ENCODE measurements at places on chromosomes 3 and 15.

GRCh38 chr3:87867001-87867400, 191.8 kb downstream of the CGGBP1 start:
- no peak for DNase-seq

GRCh38 chr3:194233150-194233549, 97.2 kb downstream of the HES1 start:
- DNase-seq = no peak

- no peak for DNase-seq
These were observed 515.4 kb upstream of the ZNF717 start for GRCh38 chr3:76300746-76301145.

DNA sequence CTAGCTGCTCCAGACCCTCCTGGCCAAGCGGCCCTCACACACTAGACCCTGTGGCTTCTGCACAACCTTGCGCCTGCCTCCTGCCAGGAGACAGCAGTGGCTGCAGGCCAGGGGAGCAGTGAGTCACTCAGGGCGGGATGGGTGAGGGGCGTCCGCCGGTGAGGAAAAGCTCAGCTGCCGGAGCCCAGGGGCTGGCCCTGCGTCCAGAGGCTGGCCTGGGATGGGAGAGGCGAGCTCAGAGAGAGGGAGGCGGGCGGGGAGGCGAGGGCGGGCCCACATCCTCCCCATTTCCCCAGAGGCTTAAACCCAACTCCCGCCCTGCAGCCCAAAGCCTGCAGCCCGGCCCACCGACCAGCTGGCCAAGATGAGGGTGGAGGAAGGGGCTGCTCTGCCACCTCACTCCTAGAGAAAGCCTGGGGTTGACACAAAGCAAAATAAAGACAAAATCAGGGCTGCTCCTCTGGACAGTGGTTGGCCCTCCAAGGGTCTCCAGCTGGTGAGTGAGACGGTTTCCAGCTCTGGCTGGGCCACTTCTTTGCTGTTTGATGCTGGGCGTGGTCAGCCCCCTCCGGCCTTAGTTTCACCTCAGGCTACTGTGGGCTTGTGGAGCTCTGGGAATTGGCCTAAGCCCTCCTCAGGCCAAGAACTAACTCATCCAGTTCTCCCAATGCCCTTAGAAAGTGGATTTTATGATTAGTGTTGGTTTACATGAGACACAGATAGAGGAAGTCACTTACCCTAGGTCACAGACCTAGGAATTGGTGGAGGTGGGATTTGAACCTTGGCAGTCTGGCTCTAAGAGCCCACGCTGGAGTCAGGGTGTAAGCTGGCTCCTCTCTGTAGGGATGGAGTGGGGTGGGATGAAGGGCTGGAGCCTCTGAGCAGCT, 50.6 kb downstream of the IQSEC1 start:
- DNase-seq = no peak

DNA sequence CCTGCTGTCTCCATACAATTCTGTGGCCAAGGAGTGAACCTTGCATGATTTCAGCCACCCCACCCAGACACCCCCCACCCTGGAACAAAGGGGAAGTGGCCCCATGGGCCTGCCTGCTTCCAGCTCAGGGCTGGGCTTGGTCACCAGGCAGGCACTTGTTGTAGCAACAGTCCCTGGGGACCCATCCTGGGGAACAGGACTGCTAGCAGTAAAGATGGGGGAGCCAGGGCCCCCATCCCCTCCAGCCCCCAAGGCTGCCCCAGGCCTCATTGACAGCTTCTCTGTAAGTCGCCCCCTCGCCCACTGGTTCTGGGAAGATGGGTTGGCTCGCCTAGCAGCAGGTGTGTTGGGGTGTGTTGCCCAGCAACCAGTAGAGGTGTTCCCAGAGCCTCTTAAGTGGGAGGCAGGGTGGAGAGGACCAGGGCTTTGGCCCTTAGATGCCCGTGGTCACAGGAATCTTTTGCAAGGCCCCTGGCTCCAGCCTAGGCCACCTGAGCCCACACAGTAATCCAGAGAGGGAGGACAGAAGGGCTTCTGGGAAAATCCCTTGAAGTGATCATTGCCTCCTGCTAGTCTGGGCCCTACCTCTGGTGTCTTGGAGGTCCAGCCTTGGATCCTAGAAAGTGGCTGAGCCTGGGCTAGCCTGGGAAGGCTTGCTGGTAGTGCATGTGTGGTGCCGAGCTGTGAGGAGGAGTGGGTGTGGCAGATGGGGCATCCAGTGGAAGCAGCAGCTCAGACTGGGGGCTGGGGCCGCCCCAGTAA, 48.9 kb downstream of the CYP11A1 start:
- no peak for DNase-seq

- no peak for DNase-seq
These were observed at the start of gene PTX3 for GRCh38 chr3:157436583-157437291. TSS of gene PTX3 (plus strand) at chr3:157436850. CDS start at chr3:157436934, 84 bp downstream.

- no peak for DNase-seq
These were observed 132.2 kb downstream of the KLF13 start for GRCh38 chr15:31458596-31459399.

GRCh38 chr15:72920551-72920950, 131.7 kb upstream of the NEO1 start:
- DNase-seq = no peak

DNA sequence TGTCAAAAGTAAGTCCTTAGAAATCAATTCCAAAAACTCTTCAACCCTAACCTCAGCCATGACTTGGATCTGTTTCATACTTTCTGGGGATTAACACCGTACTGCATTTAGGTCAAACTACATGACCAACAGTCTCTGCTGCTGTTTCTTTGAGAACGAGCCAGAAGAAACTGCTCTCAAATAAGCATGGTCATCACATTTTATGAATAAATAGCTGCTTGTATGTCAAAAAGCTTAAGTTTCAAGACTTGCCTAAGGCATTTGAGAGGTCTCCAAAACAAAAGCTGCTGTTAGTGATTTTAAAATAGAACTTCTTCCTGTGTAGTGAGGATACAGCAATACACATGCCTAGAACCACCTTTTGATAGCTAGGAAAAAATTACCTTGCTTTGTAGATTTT, 166.3 kb upstream of the CHRM5 start:
- no peak for DNase-seq

GRCh38 chr3:8882642-8883041, 80.6 kb downstream of the RAD18 start:
- no peak for DNase-seq

DNA sequence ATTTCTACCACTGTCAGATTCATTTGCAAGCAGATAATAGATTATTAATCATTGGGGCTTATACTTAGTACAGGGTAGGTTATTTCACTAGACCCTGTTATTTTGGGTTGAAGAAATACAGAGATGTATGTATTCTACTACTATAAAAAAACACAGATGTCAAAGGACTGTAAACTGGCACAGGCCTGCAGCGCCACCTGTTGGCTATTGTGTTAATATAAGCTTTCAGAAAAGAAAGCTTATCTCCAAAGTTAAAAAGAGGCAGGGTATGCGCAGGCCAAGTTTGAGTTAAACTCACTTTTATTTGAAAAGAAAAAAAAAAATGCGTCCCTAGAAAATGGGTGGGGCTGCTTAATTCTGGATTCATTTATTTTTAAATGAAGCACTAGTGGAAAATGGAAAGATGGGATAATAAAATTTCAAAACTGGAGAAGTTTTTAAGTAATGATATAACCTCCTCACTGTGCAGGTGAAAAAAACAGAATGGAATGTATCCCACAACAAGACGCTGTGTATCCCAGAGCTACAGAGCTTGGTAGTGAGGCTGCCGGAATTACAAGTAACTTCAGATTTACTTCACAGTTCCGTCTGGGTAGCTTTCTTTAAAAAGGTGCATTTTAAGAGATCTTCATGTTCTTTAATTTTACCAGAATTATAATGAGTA, 407.2 kb upstream of the TGFBR2 start:
- peak; percentile 81 for DNase-seq

Data from omental fat pad (tissue), 4 donors.